ENCODE measurements at places on chromosomes 16 and 17.

DNA sequence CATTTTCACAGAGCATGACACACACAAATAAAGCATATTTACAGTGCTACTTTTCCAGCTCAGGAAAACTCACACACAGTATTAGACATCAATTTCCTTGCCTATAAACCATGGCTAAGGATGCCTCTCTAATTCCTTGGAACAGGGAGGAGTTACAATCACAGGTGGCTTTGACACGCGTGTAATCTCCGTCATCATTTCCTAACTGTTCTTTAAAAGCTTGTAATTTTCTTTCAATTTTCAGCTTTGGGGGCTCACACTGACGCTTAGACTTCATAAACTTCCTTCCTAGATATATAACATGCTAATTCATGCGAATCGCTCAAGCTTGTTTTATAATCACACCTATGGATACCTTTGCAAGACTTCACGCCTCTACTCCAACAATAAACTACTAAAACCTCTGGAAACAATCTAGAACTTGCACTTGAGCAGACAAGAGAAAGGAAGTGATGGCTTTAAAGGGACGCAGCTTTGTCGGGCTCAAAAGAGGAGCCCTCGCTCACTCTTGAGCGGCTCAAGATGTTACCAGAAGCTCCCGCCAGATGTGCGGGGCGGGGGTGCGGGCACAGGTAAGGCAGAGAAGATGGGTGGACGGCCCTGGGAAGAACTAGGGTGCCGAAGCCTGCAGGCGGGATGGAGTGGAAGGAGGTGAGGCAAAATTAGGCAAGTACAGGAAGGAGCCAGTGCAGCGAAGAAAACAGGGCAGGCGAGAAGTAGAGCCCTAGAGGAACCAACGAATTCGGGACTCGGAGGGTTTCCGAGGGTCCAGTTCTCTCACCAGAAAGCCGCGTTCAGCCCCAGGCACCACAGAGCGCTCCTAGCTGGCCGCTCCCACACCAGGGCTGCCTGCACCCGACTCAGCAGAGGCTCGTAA, 631 bp downstream of the RETREG3 start:
- DNase-seq: no peak

GRCh38 chr16:81718637-81719036, 60.5 kb upstream of the PLCG2 start:
- peak; percentile 8 for DNase-seq

- no peak for DNase-seq
Measured at GRCh38 chr17:50635982-50636803, 1.5 kb downstream of the ABCC3 start.

DNA sequence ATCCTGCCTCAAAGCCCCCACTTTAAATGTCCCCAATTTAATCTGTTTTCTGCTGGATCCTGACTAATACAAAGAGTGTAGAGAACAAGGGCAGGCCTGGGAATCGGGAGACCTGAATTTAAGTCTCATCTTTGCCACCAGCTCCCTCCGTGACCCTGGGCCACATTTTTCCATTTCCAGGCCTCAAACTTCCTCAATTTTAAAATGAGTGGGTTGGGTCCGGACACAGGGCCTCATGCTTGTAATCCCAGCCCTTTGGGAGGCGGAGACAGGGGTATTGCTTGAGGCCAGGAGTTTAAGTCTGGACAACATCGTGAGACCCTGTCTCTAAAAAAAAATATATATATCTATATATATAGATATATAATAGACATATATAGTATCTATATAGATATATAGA, 61.4 kb downstream of the SRL start:
- no peak for DNase-seq

- DNase-seq: no peak
Measured at GRCh38 chr16:22050963-22051362, 41.4 kb upstream of the VWA3A start.

DNA sequence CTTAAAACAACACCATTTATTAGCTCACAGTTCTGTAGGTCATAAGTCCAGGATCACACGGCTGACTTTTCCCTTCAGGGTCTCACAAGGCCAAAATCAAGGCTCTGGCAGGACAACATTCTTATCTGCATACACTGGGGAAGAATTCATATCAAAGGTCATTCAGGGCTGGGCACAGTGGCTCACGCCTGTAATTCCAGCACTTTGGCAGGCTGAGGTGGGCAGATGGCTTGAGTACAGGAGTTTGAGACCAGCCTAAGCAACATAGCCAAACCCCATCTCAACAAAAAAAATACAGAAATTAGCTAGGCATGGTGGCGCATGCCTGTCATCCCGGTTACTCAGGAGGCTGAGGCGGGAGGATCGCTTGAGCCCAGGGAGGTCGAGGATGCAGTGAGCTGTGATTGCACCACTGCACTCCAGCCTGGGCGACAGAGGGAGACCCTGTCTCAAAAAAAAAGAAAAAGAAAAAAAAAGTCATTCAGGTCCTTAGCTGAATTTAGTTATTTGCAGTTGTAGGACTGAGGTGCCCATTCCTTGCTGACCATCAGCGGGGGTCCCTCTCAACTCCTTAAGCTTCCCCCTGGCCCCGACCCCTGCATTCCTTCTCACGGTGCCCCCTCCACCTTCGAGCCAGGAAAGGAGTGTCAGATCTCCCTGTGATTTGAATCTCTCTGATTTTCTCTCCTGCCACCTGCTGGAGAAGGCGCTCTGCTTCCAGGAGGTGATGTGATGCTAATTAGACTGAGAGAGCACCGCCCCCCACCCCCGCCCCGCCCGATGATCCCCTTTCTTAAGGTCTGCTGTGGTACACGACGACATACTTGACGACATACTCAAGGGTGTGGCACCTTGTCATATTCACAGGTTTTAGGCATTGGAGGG, 91.8 kb upstream of the CLEC18A start:
- DNase-seq: no peak

- DNase-seq: no peak
Measured at GRCh38 chr16:87824016-87824990, 45.0 kb downstream of the SLC7A5 start.

DNA sequence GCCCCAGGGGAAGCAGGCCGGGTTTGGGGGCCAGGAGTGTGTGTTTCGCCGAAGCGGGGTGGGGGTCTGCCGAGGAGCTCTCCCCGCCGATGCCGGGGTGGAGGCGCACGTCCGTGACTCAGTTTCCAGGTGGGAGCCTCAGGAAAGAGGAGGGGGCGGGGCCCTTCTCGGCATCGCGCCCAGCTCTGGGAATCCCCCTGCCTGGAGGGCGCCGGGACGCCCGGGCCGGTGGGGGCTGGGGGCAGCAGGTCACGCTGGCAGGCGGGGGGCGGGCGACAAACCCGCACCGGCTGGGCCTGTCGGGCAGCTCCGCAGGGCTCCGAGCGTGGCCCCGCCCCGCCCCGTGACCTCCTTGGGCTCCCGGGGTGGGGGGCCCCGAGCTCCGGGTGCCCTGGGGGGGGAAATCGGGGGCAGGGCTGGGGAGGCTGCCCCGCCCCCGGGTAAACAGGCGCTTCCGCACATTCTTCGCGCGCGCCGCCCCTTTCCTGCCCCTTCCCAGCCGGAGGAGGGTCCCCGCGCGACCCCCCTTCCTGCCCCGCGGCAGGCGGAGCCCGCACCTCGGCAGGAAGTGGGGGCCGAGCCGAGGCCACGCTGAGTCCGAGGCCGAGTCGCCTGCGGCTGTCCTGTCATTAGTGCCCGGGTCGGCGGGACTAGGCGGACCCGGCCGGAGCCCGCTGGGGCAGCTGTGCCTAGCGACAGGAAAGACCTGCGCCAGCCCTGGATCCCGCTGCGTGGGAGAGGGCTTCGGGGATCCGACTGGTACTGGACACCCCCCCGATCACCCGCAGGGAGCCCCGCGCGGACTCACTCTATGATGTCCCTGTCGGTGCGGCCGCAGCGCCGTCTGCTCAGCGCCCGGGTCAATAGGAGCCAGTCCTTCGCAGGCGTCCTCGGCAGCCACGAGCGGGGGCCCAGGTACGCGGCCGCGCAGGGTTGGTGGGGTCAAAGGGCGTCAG, 9.3 kb downstream of the RIPOR1 start:
- peak; percentile 52 for DNase-seq

GRCh38 chr17:53633856-53634255, 188.9 kb upstream of the KIF2B start:
- no peak for DNase-seq

DNA sequence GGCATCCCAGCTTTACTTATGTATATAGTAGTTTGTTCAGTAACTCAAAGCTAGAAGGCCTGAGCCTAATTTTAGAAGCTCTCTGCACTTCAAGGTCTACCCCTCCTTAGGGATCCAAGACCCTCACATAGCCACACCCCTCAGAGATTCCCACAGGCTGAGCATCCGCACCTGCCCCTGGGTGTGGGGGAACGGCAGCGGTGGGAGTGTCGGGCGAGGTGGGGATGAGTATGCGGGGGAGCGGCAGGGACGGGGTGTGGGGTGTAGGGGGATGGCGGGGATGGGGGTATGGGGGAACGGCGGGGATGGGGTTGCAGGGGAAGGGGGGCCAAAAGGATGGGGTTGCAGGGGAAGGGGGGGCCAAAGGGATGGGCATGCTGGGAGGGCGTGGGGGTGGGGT, 24.9 kb upstream of the BEAN1 start:
- no peak for DNase-seq

DNA sequence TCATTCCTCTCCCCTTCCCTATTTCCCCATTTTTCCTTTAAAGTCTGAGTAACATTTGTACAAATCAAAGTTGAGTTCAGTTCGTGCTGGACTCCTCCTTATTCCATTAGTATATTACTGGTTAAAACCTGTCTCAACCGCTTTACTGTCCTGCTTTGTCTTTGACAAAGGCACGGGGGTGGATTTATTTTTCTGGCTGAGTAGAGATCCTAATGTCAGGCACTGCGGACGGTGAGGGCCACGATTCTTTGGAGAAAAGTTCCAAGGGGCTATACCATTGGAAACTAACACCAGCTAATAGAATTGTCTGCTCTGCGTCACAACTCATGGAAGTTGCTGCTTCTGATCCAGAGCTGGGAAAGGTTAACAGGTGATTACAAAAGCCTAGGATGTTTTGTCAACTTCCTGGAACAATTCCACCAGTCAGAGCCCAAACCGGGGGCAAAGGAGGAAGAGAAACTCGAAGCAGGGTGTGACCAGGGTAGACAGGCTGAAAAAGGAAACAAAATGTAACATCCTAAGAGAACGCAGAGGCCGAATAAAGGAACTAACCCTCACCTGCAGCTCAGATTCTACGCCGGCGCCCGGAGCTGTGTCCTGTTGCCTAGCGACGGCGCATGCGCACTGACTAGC, 12.4 kb downstream of the TAT start:
- no peak for DNase-seq

GRCh38 chr17:43171586-43172487, 823 bp downstream of the NBR1 start:
- DNase-seq: peak; percentile 22

GRCh38 chr17:36000732-36001109, 632 bp downstream of the CCL15 start:
- DNase-seq: no peak

DNA sequence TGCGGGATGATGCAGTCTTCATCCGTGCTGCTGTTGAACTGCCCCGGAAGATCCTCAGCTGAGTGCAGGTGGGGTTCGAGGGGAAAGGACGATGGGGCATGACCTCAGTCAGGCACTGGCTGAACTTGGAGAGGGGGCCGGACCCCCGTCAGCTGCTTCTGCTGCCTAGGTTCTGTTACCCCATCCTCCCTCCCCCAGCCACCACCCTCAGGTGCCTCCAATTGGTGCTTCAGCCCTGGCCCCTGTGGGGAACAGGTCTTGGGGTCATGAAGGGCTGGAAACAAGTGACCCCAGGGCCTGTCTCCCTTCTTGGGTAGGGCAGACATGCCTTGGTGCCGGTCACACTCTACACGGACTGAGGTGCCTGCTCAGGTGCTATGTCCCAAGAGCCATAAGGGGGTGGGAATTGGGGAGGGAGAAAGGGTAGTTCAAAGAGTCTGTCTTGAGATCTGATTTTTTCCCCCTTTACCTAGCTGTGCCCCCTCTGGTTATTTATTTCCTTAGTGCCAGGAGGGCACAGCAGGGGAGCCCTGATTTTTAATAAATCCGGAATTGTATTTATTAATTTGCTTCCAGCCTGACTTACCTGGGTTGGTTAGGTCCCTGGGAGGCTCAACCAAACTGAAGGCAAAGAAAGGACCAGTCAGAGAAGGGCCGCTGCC, 5.8 kb downstream of the TRAF4 start:
- no peak for DNase-seq

GRCh38 chr17:9702914-9703780, 57.8 kb downstream of the USP43 start:
- no peak for DNase-seq

DNA sequence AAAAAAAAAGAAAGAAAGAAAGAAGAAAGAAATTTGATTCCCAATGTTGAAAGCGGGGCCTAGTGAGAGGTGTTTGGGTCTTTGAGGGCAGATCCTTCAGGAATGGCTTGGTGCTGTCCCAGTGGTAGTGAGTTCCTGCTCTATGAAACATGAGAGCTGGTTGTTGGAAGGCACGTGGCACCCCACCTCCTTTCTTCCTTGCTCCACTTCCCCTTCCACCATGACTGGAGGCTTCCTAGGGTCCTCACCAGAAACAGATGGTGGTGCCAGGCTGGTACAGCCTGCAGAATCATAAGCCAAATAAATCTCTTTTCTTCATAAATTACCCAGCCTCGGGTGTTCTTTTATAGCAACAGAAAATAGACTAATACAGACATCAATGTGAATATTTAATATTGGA, 147.3 kb upstream of the KCNJ18 start:
- no peak for DNase-seq

GRCh38 chr16:87581857-87582215, 20.5 kb upstream of the JPH3 start:
- no peak for DNase-seq

DNA sequence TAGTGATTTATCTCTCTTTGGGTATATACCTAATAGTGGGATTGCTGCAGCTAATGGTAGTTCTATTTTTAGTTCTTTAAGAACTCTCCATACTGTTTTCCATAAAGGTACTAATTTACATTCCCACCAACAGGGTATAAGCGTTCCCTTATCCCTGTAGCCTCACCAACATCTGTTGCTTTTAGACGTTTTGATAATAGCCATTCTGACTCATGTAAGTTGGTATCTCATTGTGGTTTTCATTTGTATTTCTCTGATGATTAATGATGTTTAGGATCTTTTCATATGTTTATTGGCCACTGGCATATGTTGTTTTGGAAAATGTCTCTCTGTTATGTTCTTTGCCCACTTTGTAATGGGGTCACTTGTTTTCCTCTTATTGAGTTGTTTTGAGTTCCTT, 88.5 kb upstream of the ZNF267 start:
- no peak for DNase-seq

DNA sequence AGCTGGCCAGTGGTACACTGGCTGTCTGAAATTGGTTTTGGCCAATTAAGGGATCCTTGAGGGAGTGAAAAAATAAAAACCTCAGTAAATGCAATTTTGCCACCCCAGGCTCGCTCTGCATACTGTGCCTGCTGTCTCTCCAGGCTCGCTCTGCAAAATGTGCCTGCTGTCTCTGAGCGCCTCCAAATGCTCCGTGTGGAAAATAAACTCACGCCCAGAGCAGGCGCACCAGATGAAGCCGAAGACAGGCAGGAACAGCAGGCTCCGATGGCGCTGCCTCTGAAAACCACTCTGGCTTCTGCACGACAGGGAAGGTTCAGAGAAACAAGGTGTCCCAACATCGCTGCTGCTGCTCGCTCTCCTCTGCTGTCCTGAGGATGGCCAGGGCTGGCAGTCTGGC, 29.1 kb downstream of the SNN start:
- DNase-seq: no peak

- DNase-seq: no peak
Measured at GRCh38 chr17:7497636-7498035, 13.5 kb downstream of the POLR2A start.
